Left cardiac atrium (tissue), 4 donors: ENCODE measurements at places on chromosomes 5 and 9. TPM values are rescaled to one million over a fixed set of nuclear protein-coding genes. Genes with fewer than 3 reads are reported as not detected.

The PRUNE2 gene
- 37.5 TPM for total RNA-seq

The SPATA31D4 gene
- not detected for total RNA-seq

The F12 gene
- total RNA-seq, result 0.39 TPM

The RNF183 gene
- total RNA-seq, result not detected

The AGXT2 gene
- total RNA-seq, result not detected

The CCDC183 gene
- total RNA-seq, result 1.6 TPM
